ENCODE measurements at places on chromosomes 12 and 14.

GRCh38 chr12:34393821-34394150 is 371.5 kb downstream of the ALG10 start:
- no peak for DNase-seq

DNA sequence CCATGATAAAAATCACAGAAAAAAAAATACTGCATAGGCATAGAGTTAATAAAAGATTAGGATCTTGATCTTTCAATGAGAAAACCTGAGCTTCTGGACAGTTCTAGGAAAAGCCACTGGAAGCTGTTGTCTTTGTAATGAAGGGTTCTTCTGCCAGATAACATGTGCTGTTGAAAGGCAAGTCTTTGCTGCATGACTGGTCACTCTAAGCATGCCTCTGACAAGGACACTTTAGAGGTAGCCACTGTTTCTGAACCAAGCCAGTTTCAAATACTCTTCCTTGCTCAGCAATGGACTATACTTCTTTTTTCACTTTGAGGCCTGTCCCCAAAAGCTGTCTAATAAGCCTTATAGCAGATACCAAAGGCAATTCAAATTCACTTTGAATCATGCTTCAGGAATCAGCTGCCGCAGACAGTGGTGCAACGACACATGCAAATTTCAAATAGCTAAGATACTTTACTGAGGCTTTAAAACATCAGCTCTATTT is 70.2 kb downstream of the BTG1 start:
- DNase-seq: no peak

DNA sequence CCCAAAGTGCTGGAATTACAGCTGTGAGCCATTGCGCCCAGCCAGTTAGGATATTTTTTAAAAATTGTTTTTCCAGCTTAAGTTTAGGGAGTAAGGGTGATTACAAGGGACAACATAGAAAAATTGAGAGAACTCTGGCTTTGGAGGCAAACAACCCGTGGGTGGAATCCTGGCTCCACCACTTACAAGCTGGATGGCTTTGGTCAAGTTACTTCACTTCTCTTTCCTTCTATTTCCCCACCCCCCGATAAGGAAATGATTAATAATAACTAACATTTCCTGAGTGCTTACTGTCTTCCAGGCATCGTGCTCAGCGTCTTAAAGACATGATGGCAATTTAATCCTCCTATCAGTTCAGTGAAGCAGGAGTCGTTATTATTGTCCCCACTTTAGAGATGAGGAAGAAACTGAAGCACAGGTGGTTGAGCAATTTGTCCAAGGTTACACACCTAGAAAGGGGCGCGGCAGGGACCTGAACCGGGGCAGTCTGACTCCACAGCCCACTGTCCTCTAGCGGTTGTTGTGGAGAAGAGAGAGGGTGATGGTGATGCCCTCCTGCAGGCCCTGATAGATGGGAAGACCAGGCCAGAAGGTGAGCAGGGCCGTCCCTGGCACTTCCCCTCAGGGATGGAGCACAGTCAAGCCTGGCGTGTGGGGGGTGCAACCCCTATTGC is 16.7 kb upstream of the FAIM2 start:
- no peak for DNase-seq

- DNase-seq: no peak
These were observed 185.8 kb downstream of the EGLN3 start for GRCh38 chr14:33764876-33765650.

DNA sequence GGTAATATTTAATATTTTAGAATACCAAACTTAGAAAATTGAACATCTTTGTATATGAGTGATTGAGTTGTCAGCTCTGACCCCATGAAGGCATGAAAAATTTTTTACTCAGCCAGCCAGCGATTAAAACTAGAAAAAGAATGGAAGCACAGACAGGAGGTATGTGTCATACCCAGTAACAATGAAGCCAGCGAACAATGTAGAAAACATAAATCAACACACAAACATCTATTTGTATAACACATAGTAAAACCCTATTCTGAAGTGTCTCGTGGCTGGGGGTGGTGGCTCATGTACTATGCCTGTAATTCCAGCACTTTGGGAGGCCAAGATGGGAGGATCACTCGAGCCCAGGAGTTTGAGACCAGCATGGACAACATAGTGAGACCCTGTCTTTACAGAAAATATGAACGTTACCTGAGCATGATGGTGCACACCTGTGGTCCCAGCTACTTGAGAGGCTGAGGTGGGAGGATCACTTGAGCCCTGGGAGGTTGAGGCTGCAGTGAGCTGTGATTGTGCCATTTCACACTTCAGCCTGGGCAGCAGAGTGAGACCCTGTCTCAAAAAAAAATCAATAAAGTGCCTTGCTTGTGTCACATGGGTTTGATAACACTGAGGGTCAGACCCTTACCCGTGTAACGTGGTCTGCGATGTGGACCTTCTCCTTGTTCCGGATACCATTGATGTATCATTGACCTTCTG is 5.9 kb downstream of the TCTN2 start:
- no peak for DNase-seq

- DNase-seq: no peak
These were observed 211.9 kb downstream of the MED13L start for GRCh38 chr12:116065606-116066005.

- no peak for DNase-seq
These were observed 40.6 kb upstream of the CHST11 start for GRCh38 chr12:104416136-104416535.

GRCh38 chr12:124621296-124621660 is 53.9 kb upstream of the NCOR2 start:
- DNase-seq: no peak

DNA sequence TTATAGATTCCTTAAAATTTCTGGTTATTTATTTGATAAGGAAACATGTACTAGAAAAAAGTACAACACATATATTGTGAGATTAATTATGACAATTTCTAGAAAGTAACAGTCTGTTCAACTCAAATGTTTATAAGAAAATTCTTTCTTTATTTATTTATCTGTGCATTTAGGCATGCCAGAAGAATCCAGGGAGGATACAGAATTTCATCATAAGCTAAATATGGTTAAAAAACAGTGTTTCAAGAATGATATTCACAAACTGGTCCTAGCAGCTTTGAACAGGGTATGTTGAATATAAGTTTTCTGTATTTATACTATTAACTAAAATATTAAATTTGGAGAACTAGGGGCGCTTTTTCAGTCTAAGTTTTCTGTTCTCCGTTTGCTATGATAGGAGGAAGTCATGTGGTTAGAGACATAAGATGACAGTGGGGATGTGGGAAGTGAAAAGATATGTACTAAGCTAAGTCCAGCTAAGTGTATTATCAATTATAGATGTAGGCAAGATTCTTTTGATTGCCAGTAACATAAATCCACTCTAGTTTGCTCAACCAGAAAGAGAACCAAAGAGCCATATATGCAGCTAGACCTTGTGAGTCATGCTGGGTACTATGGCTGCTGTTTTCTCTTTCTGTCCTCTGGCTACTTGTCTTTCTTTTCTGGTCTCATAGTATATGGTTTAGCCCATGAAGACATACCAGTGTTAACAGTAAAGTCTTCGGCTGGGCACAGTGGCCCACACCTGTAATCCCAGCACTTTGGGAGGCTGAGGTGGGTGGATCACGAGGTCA is 39.0 kb downstream of the LRRK2 start:
- DNase-seq: peak; percentile 33

GRCh38 chr12:96344124-96344695 is 56.0 kb downstream of the CDK17 start:
- no peak for DNase-seq

GRCh38 chr12:93018610-93019009 is 89.5 kb upstream of the EEA1 start:
- no peak for DNase-seq

DNA sequence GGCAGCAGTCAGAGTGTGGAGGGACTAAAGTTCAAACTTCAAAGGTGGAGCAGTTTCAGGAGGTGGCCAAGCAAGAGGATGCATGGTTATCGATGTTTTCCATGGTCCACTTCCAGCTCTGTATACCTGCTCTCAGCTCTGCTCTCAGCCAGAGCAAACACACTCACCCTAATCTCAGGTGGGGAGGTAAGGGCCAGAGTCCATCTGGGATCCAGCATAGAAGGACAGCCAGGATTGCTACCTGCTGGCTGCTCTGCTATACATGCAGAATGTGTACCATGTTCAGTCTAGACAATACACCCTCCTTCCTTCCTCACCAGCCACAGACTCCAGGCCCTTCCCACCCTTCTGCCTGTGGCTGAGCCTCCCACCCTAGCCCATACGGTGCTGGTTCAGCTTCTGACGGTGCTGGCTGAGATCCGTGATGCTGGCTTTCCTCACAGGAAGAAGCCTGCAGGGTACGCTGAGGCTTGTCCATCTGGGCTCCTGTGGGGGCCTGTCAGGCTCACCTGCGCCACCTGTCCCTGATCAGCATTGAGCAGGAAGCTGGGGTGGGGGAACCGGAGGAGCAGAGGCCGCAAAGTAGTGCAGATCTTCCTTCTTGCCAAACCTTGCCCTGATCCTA is 2.4 kb downstream of the CBLN3 start:
- peak; percentile 27 for DNase-seq

DNA sequence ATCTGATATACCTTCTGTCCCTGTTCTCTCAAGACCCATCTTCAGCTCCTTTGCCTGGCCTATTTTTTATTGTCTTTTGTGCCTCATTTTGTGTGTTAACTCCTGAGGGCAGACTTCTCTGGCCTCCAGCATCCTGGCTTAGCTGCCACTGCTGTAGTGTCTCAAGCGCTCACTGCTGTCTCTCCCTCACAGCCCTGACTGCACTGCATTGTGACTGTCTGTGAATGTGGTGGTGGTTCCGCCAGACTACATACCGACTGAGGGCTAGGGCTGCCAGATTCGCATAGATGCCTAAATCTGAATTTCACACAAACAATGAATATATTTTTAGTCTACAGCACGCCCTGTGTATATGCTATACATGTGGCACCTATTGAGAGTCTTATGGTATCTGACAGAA is 1088.9 kb upstream of the TMEM132C start:
- DNase-seq: no peak

- no peak for DNase-seq
These were observed 19.3 kb downstream of the NFKBIA start for GRCh38 chr14:35385042-35385839.

- no peak for DNase-seq
These were observed 95.9 kb downstream of the TTC7B start for GRCh38 chr14:90720336-90720735.

DNA sequence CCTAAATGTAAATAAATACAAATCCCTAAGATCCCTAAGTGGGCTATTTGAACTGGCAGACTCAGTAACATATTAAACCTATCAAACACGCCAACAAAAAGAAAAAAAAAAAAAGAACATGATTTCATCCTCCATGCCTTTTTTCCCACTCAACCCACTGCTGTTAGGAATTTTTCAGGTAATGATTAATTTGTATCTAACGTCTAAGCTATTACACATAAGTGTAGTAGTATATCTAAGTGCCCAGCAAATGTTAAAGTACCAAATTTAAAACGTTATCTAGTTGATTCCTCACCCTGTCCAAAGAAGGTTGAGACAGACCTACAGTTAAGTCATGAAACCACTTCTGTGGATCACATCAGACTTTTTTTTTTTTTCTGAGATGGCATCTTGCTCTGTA is 16.4 kb upstream of the ARID4A start:
- no peak for DNase-seq

DNA sequence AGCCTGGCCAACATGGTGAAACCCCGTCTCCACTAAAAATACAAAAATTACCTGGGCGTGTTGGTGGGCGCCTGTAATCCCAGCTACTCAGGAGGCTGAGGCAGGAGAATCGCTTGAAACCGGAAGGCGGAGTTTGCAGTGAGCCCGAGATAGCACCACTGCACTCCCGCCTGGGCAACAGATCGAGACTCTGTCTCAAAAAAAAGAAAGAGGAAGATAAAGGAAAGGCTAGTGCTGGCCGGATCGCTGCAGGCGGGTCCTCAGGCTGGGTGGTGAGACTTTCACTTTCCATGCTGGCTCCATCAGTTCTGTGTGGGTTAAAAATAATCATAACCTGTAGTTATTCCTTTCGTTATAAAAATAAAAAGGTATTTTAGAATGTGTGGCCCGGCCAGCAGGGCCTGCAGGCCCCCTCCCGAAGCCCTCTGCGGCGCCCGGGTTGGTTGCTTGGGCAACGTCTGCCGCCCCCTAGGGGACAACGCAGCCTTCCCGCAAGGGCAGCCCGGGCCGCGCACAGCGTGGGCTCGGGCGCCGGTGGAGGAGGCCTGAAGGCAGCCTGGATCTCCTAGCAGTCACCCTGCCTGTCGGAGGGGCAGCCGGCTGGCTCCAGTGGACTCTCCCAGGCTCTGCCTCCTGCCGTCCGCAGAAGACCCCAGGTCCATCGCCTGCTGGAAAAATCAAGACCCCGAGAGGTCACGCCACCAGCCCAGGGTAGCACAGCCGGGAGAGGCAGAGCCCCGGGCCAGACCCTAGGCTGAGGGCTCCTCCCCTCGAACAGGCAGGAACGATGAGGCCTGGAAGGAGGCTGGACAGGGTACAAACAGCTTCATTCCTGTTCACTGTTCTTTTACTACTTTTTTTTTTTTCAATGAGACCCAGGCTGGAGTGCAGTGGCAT is 5.0 kb upstream of the SLC25A47 start:
- peak; percentile 73 for DNase-seq

- DNase-seq: no peak
These were observed 60.2 kb upstream of the ACTN1 start for GRCh38 chr14:69039288-69039628.

GRCh38 chr14:55051165-55051422 is 353 bp upstream of the MAPK1IP1L start:
- DNase-seq: no peak

- no peak for DNase-seq
These were observed 5.1 kb downstream of the AHNAK2 start for GRCh38 chr14:104973135-104973384.

DNA sequence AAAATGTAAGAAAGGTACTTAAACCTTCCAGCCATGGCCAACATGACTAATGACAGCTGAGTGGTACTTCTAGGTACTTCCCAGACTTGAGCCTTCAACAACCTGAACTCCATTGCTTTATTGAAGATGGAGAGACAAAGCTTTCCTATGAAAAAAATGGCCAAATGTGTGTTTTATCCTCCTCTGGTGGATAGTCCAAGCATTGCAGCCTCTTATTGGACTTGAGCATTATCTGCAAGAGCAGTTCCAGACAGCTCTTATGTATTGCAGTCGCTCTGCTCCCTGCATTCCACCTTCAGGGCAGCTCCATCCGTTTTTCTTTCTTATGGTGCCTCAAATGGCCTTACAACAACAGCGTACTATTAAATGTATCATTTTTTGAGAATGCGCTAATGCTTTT is 588.2 kb downstream of the NRXN3 start:
- peak; percentile 24 for DNase-seq

- DNase-seq: no peak
These were observed 134.4 kb downstream of the CFAP54 start for GRCh38 chr12:96623656-96624217.

DNA sequence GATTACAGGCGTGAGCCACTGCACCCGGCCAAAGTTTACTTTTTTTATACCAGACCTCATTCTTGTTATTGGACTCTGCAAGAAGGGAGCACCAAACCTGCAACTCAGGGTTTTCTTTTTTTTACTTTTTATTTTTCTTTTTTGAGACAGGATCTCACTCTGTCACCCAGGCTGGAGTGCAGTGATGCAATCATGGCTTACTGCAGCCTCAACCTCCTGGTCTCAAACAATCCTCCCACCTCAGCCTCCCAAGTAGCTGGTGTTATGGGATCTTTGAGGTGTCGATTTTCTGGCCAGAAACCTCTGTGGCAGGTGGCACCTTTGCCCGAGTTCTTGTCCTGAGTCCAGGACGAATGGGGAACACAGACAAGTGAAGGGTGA is 4.2 kb upstream of the PWP1 start:
- no peak for DNase-seq
